GM12865 (cell line): ENCODE measurements at places on chromosomes 4 and X.
A peak's percentile ranks its signal among the peaks of the same experiment; 100 is the strongest.

DNA sequence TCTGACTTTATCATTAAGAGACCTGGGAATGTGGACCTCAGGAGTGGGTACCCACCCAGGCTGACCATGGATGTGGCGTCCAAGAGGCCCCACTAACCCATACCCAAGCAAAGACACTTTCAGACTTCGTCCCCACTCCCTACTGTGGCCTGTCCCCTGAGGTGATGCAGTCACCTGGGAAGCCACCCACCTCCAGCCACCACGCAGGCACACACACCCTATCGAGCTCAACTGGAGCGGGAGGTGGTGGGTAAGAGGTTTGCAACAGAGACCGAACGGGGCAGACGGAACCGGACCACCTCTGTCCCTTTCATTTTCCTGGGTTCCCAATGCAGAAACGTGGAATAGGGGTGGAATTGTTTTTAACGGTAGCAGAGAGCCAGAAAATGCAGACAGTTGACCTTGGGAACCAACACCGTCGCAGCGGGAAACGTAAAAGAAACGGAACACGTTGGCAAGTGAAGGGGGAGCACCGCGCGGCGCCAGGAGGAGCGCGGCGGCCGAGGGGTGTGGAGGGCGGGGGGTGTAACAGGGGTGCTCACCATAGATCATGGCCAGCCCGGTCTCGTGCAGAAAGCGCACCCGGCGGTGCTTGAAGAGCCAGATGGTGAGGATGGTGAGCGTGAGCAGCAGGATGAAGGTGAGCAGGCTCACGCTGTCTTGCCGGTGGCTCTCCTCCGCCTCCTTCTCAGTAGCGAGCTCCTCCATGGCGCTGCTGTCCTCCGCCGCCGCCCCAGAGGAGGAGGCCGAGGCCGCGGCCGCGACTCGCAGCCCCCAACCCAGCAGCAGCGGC, 559 bp downstream of the SLC9A7 start:
- peak; percentile 51 for DNase-seq

DNA sequence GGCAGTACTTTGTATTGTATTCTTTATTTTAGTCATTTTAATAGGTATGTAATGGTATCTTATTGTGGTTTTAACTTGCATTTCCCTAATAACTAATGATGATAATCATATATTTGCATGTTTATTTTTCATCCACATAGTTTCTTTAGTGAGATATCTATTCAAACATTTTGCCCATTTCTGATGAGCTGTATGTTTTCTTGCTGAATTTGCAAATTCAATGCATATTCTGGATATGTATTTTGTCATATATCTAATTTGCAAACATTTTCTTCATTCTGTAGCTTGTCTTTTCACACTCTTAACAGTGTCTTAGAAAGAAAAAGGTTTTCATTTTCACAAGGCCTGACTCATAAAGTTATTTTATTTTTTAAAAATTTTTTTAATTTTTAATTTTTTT, 372.1 kb downstream of the ZNF674 start:
- DNase-seq: no peak

DNA sequence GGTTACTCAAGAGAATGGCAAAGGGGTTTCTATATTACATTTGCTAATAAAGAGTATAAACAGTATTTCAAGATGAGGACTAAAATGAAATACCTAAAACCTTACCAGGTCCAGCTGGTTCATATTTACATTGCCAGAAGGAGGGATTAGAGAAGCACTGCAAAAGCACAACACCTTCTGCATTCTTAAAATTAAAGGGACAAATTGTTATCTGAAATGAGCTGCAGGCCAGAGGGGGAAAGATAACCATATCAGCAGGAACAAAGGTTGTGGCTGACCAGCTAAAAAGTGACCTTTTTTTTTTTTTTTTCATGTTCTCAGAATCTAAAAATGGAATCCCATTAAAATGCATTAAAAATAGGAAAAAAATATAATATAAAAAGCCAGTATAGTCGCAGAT, 39.7 kb downstream of the AFF2 start:
- no peak for DNase-seq

- no peak for DNase-seq
Observed at GRCh38 chr4:132266374-132266773, 882.7 kb upstream of the PCDH10 start.

DNA sequence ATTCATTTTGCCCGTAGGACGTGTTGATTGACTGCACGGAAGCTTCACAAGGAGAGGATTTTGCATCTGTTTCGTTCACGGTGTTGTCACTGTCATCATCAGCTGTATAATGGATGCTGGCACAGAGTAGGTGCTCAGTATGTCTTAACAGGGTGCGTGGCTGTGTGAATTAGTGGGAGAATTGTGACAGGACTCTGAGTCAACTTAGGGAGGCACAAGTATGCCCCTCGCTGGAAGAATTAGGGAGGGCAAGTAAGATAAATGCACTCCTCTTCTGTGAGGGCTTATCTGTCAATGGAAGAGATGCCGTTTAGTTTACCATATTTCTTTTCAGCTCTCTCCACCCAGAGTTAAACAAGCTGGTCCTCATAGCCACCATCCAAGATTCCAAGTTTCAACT, 107.2 kb downstream of the TRIML1 start:
- DNase-seq: no peak
